ENCODE measurements at places on chromosomes 5 and 9.
A peak's percentile ranks its signal among the peaks of the same experiment; 100 is the strongest.

DNA sequence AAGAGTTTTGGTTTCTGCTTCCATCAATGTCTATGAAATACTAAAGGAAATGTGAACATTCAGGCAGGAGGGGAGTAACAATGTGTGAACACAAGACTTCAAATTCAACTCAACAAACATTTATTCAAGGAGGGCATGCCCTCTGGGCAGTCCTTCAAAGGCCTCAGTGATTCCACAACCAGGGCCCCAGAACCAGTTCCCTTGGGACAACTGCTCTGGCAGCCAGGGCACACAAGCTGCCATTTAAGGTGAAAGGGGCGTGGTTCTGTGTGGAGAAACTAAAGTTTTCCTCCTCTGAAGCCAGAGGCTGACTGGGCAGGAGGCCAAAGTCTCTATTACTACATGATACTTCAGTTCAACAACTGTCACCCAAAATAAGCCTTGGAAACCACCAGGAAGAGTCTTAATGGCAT is 3.2 kb downstream of the RBM18 start:
- DNase-seq, result no peak

DNA sequence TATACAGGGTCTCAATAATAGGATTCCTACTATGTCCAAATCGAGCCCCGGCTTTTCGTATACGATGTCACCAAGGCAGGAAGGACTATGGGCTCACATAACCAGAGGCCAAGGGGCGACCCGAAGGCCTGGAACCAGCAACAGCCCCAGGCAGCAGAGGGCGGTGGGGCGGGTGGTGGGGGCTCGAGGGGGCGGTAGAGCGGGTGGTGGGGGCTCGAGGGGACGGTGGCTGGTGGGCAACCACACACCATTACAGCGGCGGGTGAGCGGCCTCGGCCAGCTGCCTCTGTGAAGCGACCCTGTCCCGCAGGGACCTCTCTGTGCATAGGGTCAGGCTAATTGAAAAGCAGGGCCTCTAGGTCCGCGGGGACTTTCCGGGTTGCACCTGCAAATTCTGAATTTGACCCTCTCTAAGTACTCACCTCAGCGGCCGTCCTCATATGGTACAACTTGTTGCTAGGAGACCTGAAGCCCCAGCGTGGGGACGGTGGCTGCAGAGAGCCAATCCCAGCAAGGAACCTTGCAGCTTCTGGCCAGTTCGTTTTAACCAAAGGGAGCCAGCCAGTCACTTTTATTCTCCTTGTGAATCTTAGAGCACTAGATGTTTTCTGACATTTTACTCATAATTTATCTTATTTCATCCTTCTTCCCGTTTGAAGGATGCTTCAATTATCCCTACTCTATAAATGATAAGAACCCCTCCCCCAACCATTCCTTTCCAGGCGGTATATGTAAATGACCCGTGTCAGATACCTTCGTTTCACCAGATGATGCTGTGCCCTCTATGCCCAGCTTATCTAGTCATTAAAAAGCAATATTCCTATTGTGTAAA is at the start of gene NME5:
NME5 (minus strand) TSS at position 480 of the 832 bp plus-strand sequence. CDS start 648 bp downstream, outside the sequence.
- peak; percentile 56 for DNase-seq

DNA sequence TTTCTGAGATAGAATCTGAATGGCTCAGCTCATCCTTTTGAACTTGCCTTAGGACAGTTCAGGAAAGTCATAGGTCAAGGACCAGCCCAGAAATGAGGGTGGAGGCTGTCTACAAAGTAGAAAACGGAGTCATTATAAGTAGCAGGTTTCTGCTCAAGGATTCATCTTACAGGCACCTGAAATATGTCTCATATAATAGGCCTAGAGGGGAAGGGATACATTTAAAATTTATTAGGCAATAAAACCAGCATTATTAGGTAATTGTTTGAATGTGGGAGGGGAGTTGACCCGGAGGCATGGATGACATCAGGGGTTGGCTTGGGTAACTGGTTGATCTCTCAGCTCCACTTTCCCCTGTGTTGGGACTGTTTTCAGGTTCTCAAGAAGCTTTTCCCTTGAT is 11.9 kb upstream of the GALNT10 start:
- DNase-seq, result no peak

- no peak for DNase-seq
These were observed 13.4 kb downstream of the MAN2A1 start for GRCh38 chr5:109703166-109703565.

DNA sequence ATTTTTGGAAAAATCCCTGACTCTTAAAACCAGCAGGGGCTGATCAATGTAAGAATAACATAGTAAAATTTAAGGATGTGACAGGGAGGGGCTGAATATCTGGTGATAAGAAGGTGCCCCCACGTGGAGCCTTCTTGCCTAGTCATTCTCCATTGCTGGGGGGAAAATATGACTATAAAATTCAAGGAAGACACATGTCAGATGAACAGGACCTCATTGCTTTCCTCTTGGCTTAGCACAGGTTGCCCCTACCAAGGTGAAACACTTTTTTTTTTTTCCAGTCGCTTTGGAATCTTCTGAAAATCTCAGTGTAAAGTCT is 310.9 kb downstream of the EFNA5 start:
- no peak for DNase-seq

- no peak for DNase-seq
These were observed 13.2 kb downstream of the ANGPTL2 start for GRCh38 chr9:127109212-127109711.

GRCh38 chr9:101485924-101486692 is 47.5 kb upstream of the RNF20 start:
- DNase-seq, result no peak

GRCh38 chr5:55994495-55994997 is at the start of gene IL6ST:
Gene IL6ST (minus strand): TSS chr5:55994963. CDS start chr5:55976278, 18,685 bp downstream.
- DNase-seq, result no peak

DNA sequence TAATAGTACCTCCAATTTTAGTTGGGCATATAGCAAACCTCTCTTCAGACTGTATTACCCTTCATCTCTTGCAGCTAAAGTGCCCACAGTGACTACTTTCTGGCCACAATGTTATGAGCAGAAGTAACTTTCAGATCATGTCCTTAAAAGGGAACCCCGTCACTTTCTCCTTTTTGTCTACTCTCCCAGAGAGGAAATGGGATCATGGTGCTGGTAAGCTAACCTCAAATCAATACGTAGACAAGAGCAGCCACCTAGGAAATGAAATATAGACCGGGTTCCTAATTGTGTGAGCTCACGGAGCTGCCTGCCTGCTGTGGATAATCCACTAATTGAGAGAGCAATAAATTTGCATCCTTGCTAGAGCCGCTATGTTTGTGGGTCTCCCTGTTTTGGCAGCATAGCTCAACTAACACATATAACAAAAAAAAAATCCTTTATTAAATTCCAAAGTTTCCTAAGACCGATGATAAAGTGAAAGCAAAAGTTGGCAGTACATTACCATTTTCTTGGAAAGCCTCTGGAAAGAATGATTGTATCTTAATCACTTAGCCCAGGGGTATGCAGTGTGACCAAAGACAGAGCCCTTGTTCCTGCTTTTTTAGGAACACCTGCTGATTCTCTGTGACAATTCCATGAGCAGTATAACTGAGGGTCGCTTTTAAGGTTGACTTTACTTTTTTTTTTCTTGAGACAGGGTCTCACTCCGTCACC is 5.6 kb upstream of the IL7R start:
- no peak for DNase-seq

GRCh38 chr5:154238776-154239481 is 48.4 kb downstream of the GALNT10 start:
- DNase-seq, result no peak

GRCh38 chr9:137952976-137953666 is 75.5 kb downstream of the CACNA1B start:
- no peak for DNase-seq

GRCh38 chr5:159489779-159490178 is 159.5 kb upstream of the IL12B start:
- no peak for DNase-seq

- DNase-seq, result no peak
These were observed 18.6 kb upstream of the ZNF366 start for GRCh38 chr5:72525816-72526215.

- DNase-seq, result no peak
These were observed 7.3 kb downstream of the CORO2A start for GRCh38 chr9:98185021-98185567.

DNA sequence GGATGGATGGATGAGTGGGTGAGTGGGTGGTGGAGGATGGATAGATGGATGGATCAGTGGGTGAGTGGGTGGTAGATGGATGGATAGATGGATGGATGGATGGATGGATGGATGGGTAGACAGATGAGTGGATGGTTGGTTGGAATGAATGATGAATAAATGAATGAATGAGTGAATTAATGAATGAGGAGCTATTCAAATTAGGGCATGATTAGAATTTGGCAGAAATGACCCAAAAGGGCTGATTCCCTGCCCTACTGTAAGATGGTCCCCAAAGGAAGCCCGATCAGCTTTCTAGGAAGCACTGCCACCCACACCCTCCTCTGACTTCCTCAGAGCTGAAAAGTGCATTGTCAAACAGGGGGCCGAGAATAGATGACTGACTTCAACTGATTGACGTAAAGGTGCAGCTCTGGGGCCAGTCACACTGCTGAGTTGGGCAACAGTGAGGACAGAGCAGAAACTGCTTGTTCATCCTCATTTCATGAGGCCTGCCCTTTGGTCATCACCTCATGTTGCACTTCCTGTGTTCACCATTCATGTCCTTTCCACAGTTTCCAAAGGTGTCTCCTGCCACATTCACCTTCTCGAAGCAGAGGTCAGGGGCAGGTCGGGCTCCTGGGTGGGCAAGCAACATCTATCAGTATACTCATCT is 34.3 kb downstream of the NIPAL4 start:
- no peak for DNase-seq

- DNase-seq, result no peak
These were observed 355.9 kb upstream of the TLE4 start for GRCh38 chr9:79215821-79216220.

GRCh38 chr5:34865091-34865490 is 26.1 kb downstream of the TTC23L start:
- no peak for DNase-seq

GRCh38 chr5:132658381-132659302 is 669 bp downstream of the IL13 start:
- no peak for DNase-seq

- DNase-seq, result no peak
These were observed 72.8 kb upstream of the IFNK start for GRCh38 chr9:27451207-27451797.

GRCh38 chr5:181204826-181205760 is at the start of gene TRIM7:
Gene TRIM7 (minus strand): TSS chr5:181205196. CDS start chr5:181205110, 86 bp downstream.
- no peak for DNase-seq

DNA sequence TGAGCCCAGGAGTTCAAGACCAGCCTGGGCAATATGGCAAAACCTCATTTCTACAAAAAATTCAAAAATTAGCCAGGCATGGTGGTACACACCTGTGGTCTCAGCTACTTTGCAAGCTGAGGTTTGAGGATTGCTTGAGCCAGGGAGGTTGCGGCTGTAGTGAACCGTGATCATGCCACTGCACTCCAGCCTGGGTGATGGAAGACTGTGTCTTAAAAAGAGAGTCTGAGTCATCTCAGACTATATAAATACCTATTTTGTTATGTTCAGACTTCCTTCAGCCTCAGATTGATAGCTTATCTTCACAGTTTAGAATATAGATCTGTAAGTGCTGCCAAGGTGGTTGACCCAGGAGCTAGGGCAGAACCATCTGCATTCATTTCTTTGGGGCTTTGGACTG is 1.6 kb upstream of the PAIP2 start:
- no peak for DNase-seq

DNA sequence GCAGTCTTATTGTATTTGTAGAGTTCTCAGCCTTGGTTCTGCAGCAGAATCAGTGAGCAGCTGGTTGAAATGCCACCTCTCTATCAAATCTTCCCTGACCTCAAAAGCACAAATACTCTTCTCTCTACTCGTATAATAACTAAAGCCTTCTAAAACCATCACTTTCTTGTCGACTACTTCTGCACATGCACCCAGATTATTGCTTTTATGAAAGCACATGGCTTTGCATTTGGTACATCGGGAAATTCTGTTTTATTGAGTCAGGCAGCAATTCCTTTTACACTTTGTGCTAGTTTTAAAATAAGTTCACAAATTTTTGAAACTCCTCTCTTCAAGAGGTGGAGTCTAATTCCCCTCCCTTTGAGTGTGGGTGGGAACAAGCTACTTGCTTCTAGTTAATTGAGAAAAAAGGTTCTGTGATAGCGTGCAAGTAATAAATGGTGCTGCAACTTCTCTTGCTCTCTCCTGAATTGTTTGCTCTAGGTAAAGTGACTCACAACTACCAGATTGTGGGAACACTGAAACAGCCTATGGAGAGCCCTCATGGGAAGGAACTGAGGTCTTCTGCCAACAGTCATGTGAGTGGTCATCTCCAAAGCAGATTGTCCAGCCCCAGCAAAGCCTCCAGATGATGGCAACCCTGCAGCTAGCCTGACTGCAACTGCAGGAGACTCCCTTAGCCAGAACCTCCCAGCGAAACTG is 66.0 kb upstream of the TAF1L start:
- DNase-seq, result no peak

DNA sequence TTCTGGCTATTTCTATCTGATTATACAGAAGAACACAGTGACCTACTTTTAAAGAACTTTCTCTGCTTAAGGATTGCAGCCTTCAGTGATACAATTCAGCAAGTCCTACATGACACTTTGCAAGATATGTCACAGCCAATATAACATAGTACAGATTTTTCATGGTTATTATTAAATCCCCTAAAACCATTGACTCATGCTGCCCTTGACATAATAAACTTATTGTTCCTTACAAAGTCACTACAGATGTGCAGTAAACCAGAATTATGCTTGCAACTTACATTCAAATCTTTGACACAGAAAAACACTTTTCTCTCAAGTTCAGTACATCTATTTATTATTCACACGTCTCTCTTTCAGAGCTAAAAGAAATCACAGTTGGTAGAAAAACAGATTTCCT is 1136.3 kb upstream of the ACO1 start:
- DNase-seq, result no peak

DNA sequence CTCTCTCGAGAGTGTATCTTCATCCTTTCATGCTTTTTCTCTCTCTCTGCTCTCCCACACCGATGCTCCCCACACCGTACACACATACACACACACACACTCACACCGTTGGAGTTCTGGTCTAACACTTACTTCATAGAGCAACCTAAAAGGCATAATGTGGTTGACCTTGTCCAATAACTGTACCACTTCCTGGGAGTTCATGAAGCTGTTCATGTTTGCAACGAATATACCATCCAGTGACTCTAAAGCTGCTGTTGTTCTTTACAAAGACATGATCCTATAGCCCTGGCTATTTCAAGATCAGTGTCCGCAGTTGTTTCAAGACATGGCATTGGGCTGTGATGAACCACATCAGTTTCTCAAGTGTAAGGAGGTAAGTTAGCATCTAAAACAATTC is 10.0 kb downstream of the MEF2C start:
- DNase-seq, result no peak

DNA sequence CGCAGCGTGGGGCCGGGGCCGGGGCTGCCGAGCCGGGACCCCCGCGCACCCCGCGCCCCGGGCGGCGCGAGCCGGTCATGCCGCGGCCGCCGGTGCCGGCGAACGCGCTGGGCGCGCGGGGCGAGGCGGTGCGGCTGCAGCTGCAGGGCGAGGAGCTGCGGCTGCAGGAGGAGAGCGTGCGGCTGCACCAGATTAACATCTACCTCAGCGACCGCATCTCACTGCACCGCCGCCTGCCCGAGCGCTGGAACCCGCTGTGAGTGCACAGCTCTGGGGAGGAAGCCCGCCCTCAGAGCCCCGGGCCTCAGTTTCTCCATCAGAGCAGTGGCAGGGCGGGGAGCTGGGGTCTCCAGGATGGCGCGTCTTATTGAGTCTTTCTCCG is 335 bp downstream of the GALNT12 start:
- peak; percentile 39 for DNase-seq

- no peak for DNase-seq
These were observed 727 bp upstream of the ADRB2 start for GRCh38 chr5:148825716-148826052.

- no peak for DNase-seq
These were observed 1672.1 kb upstream of the C9orf72 start for GRCh38 chr9:29245351-29245750.
